Stimulated activated CD8-positive, alpha-beta memory T cell treated with anti-CD3 and anti-CD28 coated beads, Interleukin-7, amount 100 ng/mL, for 4 hours (primary cell): ENCODE measurements at places on chromosomes 16 and 17.

DNA sequence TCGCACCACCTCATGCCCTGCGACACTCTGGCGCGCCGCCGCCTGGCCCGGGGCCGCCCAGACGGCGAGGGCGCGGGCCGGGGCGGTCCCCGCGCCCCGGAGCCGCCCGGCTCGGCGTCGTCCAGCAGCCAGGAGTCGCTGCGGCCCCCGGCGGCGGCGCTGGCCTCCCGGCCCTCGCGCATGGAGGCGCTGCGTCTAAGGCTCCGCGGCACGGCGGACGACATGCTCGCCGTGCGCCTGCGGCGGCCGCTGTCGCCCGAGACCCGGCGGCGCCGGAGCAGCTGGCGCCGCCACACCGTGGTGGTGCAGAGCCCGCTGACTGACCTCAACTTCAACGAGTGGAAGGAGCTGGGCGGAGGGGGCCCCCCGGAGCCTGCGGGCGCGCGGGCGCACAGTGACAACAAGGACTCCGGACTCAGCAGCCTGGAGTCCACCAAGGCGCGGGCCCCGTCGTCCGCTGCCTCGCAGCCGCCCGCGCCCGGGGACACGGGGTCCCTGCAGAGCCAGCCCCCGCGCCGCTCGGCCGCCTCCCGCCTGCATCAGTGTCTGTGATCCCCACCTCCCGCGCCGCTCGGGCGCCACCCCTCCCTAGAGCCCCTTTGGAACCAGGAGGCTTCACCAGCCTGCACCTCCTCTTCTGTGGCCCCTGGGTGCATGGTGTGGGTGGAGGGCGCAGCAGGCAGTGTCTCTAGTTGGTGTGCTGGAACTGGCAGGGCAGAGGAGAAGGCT lies 82.3 kb downstream of the ARHGAP23 start:
- DNase-seq, result no peak

DNA sequence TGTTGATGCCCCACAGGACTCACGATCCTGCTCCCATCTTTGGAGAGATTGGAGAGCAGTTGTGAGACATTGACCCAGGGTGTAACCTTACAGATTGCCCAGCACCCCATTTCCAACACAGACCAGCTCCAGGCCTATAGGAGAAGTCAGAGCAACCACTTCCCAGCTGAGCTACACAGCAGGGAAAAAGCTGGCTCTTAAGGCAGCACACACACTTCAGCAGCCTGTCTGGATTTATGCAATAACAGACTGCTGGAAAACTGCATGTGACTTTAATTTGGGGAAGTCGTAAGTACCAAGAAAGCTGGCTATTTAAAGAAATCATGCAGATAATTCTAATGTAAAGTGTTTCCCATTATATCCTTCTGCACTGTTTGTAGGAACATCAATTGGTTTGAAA lies 30.8 kb downstream of the NOG start:
- DNase-seq, result no peak

GRCh38 chr17:82878527-82878926 lies 38.7 kb upstream of the ZNF750 start:
- DNase-seq, result no peak

GRCh38 chr16:47475786-47476185 lies 14.7 kb downstream of the PHKB start:
- DNase-seq, result no peak

GRCh38 chr17:70242781-70243437 lies 73.6 kb downstream of the KCNJ2 start:
- no peak for DNase-seq

- DNase-seq, result no peak
Measured at GRCh38 chr16:280991-281659, 734 bp downstream of the ARHGDIG start.

DNA sequence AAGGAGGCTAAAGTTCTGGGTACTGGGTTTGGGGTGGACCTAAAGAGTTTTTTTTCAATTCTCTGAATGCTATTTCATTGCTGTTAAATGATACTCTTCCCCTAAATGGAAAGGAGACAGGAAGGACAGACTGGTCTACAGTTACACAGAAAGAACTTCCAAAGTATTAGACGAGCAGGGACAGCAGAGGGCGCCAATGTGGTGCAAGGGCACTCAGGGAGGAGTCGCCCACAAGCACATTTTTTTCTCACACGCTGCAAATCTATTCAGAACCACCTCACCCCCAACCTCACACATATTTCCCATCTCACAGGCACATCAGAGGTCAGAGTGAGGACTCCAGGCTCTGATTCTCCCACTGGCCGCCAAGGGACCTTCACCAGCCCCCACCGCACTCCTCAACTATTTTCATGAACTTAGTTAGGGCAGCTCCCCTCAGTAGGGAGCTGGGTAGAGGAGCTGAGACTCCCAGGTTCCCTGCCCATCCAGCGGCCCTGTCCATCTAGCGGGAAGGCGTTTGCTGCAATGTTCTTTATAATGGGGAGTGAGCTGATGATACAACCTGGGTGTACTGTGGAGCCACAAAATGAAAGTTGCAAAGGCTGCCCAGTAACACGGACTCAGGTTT lies 6.8 kb upstream of the CA4 start:
- DNase-seq, result peak; percentile 54

DNA sequence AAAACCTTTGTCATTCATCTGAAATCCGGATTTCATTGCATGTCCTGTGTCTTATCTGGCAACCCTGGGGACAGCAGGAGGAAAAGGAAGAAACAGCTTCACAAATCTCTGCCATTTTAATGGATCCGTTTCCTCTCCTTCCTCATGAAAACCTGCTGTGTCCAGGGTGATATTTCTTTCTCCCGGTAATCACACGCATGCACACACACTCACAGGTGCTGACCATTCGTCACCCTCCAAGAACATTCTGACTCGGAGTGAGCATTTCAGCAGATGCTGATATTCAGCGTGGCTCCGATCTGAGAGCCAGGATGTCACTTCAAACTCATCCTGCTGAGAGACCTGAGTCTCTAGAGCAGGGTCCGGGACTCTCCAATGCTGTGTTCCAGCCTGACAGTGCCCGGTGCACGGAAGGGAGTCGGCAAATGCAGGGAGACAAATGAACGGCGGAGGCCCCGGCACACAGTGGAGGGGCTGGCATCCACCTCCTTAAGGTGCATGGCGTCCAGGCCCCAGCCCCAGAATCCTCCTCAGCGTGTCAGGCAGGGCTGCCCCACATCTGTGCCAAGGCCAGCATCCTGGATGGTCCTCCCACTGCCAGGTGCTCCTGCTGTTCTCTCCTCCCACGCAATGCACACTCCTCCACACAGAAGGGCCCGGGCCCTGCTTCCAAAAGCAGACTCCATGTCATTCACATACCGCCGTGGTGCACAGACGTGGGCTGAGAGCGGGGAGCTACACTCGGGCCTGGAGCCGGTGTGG lies 70.7 kb downstream of the RBFOX3 start:
- no peak for DNase-seq

DNA sequence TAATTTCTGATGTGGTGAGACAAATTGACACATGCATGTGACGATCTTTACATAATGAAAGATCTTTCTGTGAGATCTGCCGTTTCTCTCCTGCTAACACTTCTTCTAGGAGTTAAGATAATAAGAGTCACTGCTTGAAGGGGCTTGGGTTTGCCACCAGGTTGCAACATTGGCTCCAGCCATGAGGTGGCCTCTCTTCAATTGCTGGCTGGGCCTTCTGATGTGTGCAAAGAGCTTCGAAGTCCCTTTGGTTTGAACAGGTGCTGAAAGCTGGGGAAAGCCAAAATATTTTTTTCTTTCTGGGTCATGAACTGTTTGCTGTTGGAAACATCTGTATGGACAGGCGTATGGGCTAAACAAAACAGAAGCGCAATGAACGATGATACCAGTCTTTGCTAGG lies 204.1 kb upstream of the SALL1 start:
- DNase-seq, result no peak

DNA sequence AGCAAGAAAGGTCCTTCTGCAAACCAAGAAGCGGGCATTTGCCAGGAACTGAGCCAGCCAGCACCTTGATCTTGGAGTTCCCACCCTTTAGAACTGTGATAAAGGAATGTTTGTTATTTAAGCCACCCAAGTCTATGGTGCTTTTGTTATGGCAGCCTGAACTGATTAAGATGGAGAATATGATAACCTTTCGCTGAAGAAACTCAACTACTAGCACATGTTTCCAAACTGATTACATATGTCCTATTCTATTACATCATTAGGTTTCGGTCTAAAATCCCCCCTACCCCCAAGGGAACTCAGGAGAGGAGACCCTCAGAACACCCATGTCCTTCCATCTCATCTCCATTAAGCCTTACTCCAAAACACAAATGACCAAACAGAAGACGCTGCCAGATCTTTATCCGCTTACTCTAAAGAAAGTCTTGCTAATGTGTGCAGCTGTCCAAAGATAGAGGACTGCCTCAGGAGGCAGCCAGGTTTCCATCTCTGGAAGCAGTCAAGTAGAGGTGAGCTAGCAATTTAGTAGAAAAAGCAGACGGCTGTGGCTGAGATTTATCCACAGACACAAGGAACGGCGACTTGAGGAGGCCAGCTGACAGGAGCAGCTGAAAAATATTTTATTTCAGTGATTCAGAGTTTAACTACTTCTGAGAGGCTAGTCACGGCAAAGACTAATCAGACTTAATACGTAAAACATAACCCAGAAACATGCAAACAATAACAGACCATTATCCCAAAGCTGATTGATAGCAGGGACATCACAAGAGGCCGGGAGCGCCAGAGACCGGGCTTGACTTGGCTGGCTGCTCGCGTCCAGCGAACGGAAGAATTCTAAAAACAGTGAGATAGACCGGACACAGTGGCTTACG lies 611.4 kb upstream of the CDH5 start:
- DNase-seq, result no peak

DNA sequence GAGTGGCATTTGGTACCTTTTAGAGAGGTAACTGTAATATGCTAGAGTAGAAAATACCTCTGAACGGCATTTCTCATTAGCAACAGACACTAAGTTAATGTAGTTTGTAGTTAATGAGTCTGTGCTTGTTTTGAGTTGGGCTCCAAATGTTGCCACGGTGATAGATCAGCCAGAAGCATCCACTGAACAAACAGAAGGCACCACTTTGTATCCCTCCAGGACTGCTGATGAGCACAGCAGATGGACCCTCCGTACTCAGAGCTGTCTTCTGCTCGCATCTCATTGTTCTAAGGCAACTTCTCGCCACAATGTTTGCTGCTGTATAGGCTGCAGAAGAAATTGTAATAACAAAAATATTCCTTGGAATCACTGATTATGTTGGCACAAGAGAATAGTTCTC lies 56.1 kb downstream of the TNRC6C start:
- no peak for DNase-seq

DNA sequence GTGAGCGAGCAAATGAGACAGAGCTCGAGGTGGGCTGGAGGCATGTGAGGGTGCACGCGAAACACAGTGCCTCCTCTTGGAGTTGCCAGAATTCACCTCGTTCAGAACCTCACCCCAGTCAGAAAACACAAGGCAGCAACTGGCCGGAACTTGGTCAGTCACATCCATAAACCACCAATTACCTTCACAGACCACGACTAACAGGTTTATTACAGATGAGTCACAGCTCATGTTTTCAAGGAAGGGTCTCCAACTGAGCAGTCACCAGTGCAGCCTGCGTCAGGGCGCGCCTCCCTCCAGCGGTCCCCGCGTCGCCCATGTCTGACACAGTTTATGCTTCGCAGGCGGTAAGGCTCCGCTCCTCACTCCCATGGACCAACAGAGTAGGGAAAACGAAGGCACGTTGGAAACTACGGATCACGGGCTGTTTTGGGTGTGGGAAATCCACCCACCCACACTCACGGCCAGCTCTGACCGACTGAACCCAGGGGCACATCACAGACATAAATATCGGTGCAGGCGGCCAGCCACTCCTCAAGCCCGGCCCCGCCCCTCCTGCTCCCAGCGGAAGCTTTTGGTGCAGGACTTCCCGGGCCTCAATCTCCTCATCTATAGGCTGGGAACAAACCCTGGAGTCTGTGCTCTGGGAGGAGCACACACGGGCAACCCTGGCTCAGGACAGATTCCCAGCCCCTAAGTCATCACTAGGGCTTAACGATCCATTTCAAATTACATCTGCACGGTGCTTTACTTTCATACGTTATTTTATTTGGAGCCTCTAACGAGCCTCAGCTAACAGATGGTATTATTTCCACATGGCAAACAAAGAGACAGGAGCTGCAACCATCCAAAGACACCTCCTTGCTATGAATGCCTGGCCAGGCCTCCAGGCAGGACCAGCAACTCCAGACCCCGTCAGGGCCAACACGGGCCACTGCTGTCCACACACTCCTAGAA lies 126.3 kb downstream of the ZNF778 start:
- no peak for DNase-seq

- DNase-seq, result no peak
Measured at GRCh38 chr17:5194346-5194745, 2.7 kb upstream of the ZNF594 start.

- no peak for DNase-seq
Measured at GRCh38 chr16:27390151-27390550, 11.8 kb upstream of the IL21R start.

GRCh38 chr17:13359774-13360173 lies 242.0 kb downstream of the HS3ST3A1 start:
- DNase-seq, result no peak

GRCh38 chr17:35377068-35377467 lies 3.6 kb upstream of the SLFN11 start:
- DNase-seq, result no peak

GRCh38 chr16:66950971-66951790 lies 9.9 kb upstream of the CES3 start:
- no peak for DNase-seq

DNA sequence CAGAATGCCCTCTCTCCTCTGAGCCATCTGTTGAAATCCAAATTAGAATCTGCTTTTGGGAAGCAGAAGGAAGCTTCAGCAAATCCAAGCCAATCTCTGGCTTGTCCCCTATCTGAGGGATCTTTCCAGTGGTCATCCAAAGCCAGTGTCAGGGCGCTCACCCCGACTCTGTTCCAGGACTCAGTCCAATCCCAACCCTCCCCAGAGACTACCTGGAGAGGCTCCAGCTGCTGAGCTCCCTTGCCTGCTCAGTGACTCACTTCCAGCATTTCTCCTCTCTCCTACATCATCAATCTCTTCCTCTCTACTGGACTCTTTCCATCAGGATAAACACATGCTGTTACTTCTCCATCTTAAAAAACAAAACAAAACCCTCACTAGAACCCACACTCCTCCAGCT lies 2.4 kb downstream of the MATCAP1 start:
- no peak for DNase-seq

- no peak for DNase-seq
Measured at GRCh38 chr17:9837551-9838471, 12.1 kb downstream of the GLP2R start.

GRCh38 chr17:59751955-59752413 lies 44.5 kb downstream of the VMP1 start:
- DNase-seq, result no peak

- DNase-seq, result no peak
Measured at GRCh38 chr16:87278191-87279093, 38.8 kb downstream of the C16orf95 start.

DNA sequence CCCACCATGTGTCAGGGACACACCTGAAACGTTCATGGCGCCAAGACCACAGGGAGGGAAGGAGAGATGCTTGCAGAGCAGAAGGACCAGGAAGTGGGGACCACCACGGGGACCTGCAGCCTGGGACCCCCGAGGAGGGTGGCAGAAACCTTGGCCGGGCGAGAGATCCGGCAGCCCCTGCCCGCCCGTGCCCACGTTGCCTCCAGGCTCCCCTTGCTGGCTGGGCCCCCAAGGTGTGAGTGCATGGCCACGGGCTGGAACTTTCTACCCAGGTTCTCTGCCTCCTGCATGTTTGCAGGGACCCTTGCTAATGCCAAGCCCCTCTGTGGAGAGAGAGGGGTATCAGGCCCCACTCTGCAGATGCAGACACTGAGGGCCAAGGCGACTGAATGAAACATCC lies 50.4 kb downstream of the USP22 start:
- DNase-seq, result no peak

GRCh38 chr16:84672276-84673202 lies 24.2 kb downstream of the KLHL36 start:
- DNase-seq, result peak; percentile 64
